H54 (cell line): ENCODE measurements at places on chromosomes 3 and 15.

- no peak for DNase-seq
These were observed 304.6 kb upstream of the KCNMB2 start for GRCh38 chr3:178231645-178232044.

GRCh38 chr3:72407766-72408165, 440.5 kb downstream of the SHQ1 start:
- DNase-seq = no peak

GRCh38 chr15:48391950-48392349, 60.7 kb downstream of the DUT start:
- no peak for DNase-seq

- no peak for DNase-seq
These were observed 89.4 kb downstream of the PDE8A start for GRCh38 chr15:85071061-85071460.

GRCh38 chr15:79540551-79540950, 108.4 kb downstream of the MINAR1 start:
- no peak for DNase-seq

DNA sequence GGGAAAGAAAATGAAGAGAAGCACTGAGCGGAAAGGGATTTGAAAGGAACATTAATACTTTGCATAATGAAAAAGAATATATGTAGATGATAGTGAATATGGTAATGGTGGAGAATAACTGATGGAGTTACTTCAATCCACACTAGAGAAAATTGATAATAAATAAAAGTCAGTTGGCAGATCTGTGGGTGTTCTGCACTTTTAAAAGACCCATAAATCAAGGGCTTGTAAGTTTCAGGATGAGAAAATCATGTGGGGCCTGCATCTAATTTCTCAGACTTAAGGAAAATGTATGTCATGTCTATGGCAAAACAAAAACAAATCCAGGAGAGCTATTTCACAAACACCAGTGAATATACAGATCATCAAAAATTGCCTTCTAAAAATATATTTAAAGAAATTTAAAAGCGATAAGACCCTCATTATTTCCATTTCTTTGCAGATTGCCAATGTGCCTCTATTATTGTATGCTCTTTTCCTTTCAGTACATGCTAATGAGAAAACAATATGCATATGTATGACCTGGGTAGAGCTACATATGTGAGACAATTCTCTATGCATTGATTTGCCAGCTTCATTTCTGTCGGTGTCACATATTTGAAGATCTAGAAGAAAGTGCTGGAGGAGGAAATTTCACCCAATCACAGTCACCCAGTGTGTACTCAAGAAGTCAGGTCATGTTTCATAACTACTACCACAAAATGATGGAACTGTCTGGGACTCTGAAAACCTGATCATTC, 269.9 kb upstream of the PDZRN3 start:
- DNase-seq = no peak

DNA sequence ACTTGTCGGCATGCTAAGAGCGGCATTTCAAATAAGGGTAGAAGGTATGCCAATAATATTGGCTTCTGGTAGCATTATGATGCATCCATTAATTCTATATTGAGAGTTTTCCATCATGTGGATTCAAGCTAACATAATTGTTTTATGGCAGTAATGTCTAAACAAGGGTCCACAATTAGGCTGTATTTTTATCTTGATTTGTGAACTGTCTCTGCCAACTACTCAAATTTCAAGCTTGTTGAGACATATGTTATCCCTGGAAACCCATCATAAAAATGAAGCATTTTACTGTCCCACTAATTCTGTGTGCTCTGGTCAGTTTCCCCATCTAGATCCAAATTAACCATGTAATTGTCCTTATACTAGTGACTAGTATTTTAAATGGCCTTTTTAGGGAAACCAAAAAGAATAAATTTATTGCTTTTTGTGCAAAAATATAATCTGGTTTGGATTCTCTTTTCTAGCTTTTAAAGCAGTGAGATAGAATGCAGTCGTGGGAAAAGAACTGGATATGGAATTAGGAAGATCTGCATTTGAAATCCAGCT, 1.2 kb upstream of the OSTN start:
- DNase-seq = no peak

DNA sequence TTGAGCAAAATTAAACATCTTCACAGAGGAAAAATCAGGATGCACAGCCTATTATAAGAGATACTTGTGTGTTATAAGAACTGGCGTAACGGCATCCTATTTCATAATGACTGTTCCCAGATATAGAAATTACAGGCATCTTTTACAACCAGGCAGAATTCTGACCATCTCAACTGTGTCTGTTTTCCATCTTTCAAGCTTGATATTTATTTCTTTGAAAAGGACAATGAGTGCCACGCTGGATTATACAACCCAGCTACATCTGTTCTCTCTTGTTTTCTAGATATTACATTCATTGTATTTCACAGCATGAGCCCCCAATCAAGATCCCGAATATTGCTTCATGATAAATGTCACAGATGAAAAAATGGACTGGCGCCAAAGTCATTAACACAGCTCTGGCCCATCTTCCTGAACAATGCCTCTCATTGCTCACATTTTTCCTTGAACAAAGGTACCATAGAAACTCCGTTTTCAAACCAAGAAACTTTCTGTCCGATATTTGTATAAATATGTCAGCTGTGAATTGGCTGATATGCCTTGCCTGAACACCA, 420.6 kb downstream of the TBL1XR1 start:
- no peak for DNase-seq

DNA sequence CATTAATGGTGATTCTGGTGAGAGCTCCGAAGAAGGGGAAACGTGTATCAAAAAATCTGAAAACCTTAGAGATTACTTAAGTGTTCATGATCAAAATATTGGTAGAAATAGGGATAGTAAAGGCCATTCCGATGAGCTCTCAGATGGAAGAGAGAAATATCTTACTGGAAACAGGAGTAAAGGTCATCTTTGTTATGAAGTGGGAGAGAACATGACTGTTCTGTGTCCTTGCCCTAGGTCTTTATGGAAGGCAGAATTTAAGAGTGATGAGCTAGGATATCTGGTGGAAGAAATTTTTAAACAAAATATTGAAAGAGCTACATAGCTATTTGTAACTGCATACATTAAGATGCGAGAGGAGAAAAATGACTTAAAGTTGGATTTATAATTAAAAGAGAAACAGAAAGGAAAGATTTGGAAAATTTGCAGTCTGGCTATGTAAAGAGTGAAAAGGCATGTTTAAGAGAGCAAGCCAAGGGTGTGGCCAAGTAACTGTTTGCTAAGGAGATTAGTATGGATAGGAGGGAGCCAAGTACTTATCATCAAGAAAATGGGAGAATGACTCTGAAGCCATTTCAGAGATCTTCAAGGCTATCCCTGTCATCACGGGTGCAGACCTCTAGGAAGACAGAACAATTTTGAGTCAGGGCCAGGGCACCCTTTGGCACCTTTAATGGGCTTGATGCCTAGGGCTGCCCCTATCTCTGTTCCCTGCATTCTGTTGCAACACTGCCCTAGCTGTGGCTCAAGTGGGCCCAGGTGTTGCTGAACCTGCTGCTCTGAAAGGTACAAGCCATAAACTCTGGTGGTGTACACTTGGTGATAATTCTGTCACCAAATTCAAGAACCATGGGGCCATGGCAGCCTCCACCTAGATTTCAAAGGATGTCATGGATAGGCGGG, 27.3 kb downstream of the SLMAP start:
- no peak for DNase-seq

- no peak for DNase-seq
These were observed 30.7 kb downstream of the SEMA7A start for GRCh38 chr15:74402873-74403587.

DNA sequence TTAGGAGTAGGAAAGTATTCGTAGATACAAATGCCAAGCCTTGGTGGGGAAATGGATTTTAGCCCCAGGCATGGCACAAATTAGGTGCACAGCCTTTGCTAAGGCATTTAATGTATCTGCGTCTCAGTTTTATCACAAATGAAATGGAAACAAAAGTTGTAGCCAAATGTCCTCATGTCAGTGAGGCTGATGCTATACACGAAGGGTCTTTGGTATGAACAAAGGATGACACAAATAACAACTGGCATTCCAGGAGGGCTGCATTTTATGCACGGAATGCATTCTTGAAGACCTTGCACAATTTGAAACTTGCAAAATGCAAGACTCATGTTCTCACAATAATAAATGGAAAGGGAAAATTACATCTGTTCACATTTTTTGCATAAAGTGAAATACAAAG, 181.9 kb downstream of the SV2B start:
- no peak for DNase-seq

DNA sequence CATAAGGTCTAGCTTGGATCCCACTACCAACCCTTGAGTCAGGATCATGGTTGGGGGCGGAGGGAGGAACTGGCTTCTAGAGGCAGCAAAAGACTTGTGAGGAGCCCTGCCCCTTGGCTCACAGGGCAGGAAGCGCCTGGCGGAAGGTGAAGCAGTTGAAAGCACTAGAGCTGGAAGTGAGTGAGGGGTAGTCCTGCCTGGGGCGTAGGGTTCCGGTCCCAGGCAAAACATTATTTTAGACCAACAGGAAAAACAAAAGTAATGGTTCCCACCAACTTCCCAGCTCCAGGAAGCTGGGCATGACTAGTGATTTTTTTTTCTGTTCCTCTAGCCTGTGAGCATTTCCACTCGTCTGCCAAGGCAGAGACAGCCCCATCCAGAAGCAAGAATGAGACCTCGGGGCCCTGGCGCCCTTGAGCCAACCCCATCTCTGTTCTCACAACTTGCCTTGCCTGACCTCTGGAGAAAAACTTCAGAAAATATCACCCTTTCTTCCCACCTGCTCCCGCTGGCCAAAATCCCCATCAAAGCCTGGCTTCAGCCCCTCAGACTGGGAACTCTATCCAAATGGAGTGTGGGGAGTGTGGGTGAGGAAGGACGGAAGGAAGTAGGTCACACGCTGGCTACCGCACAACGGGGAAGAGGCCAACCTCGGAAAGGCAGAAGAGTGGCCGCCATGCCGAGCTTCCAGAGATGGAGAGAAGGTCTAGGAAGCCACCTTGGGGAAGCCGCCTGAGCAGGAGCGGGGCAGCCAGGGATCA, 57.5 kb downstream of the RBPMS2 start:
- no peak for DNase-seq

- no peak for DNase-seq
These were observed 779.1 kb downstream of the MECOM start for GRCh38 chr3:168884353-168884903.

GRCh38 chr15:42102646-42103235, 8.4 kb upstream of the PLA2G4D start:
- peak; percentile 55 for DNase-seq

DNA sequence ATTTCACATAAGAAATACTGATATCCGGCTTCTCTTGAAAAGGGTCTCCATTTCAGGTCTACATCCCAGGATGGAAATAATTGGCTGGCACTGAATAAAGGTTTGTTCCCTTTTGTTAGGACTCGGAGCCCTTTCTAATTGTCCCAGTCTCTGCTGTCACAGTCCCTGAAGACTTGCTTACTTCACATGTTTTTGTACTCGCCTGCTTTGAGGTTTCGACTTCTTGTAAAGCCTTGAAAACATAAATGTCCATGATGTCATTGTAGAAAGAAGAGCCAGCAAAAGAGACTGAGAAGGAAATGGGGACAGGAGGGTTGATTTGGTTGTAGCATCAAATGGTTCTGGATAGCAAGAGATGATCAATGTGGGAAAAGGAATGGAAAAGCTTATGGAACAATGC, 963.4 kb upstream of the SEMA6D start:
- no peak for DNase-seq

DNA sequence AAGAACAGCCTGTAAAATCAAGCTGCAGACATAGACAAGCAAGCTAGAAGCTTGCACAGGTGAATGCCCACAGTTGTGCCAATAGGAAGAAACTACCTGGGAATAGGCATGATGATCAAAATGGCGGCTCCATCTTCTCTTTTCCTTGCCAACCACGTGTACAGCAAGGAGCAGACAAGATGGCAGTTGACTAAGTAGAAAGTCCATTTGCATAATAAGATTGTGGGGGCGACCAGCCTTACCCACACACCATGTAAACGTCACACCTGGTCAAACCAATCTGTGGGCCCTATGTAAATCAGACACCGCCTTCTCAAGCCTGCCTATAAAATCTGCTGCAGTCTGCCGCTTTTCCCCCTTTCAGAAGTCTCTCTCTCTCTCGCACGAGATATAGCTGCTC, 25.1 kb upstream of the ANKRD34C start:
- DNase-seq = no peak

DNA sequence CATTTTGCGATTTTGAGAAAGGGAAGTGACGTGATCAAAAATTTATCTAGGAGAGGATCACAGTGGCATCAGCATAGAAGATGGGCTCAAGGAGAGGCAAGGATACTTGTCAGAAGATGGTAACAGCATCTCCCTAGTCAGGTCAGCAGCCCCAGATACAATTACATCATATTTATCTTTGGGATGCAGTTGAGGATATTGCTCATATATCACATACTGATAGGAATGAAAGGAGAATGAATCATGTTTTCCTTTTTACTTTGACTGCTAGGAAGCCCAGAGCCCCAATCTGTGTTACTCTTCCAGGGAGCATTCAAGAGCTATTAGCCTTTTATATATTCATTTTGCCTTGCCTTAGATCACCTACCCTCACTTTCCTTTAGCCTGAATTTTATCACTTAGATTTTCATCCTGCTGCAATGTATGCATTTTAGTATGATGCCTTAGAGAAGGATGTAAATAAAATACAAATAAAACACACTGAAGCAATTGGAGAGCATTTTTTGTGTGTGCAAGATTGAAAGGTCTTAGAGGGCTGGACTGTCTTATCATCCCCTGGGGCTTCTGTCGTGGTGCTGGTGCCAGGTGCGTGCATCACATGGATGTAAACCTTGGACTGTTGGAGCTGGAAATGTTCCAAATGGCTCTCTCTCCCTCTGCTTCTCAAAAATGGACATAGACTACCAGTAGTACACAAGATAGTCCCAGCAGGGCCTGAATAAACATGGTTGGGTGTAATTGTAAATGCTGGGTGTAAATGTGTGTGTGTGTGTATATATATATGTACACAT, 40.3 kb downstream of the CORO2B start:
- DNase-seq = no peak
